ENCODE measurements at places on chromosomes 7 and 10.

DNA sequence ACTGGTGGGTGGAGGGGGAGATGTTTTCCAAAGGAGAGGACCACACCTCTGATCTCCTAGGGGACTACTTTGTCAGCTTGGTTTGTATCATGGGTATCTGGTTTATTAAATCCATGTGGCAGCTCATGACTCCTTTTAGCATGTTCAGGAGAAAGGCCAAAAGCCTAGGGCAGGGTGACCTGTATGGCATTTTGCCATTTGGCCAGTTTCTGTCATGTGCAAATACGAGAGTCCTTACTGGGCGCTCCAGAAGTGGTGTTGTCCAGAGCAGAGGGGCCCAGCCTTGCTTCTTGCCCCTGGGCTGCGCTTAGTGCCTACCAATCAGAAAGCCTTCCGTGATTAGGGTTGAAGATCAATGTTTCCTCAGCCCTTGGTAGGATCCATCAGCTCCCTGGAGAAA lies 31.0 kb downstream of the ADRA2A start:
- DNase-seq = no peak

GRCh38 chr7:33862946-33863814 lies 42.2 kb upstream of the BMPER start:
- DNase-seq = no peak

GRCh38 chr10:102985811-102986210 lies 67.7 kb downstream of the CNNM2 start:
- DNase-seq = no peak

DNA sequence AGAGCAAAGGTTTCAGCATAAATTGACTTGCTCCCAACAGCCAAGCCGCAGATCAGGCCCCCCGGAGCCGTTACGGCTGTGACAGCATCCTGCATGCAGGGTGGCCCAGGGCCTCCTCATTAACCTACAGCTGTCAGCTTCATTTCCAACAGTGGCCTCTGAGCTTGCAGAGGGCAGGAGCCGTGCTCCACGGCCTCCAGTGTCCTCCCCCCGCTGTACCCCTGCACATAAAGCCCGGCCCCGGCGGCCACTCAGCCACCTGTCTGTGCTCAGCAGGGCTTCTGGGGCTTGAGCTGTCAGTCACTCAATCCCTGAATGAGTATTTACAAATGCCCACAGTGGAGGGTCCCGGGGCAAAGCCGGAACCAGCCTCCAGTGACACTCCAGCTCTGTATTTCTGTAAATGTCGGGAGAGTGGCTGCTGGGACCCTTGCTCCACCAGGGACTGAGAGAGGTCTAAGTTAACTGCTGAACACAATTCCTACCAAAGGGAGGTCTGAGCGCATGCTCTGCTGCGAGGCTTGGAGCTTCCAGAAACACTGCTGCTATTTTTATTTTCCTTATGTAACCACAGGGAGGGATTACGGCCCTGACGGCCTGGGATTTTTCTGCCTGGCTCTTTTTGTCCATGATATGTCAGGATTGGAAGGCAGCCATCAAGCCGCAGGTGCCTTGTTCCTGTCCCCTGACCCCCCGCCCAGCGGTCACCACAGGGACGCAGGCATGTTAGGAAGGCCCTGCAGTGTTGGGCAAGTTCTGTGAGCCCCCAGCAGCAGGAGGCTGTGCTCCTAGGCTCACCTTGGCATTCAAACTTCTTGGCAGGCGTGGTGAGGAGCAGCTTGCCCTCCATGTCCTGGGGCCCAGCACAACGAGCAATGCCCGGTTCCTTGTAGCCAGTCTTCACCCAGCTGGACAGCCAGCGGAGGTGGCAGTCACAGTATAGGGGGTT lies 165.0 kb downstream of the SLIT1 start:
- no peak for DNase-seq

Data from H9 (cell line).